ENCODE measurements at places on chromosomes 2 and 18. TPM values are rescaled to one million over a fixed set of nuclear protein-coding genes. Genes with fewer than 3 reads are reported as not detected.
A peak's percentile ranks its signal among the peaks of the same experiment; 100 is the strongest.

DNA sequence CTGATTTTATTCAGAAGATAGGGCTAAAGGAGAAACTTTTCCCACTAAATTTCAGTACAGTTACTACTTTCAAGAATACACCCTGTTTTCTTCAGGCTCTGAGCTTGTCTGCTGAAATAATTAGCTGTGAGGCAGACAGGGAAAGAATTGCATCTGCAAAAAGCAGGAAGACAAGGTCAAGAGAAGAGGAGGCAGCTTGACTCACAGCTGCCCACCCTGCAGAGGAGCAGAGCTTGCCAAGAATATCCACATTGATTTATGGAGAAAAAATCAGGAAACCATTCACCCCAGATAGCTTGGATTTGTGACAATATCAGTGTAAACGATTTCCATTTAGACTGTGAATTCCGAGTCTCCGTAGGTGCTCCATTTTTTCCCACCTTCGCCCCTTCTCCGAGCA is 49.0 kb downstream of the ACTR2 start:
- H3K27ac ChIP-seq, result no peak overlapping the region
- H3K4me1 ChIP-seq, result no peaks in the 10 kb centered on the region
- no peak overlapping the region for H3K4me3 ChIP-seq

DNA sequence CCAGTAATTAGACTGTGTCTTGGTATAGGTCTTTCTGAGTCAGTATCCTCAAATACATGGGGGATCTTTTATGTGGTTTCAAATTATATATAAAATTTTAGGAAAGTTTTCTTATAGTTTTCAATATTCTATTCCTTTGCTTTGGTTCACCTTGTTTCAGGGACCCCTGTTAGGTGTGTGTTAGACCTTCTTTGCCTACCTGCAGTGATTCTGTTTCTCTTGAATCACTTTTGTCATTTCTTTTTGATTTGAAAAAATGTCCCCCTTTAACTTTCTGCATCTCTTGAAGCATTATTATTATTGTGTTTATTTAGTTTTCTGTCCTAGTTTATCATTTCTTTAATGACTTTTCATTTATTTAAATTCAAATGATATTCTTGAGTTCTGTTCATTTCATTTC is 98.7 kb downstream of the FHOD3 start:
- H3K27me3 ChIP-seq, result no peaks in the 10 kb centered on the region
- peaks cover 9% of the 10 kb centered on the region for H3K36me3 ChIP-seq
- H3K27ac ChIP-seq, result no peak overlapping the region
- H3K4me1 ChIP-seq, result no peaks in the 10 kb centered on the region

GRCh38 chr18:9711361-9712129 is 3.4 kb downstream of the RAB31 start:
- H3K27ac ChIP-seq, result no peak overlapping the region
- H3K36me3 ChIP-seq, result no peaks in the 10 kb centered on the region
- H3K4me3 ChIP-seq, result no peak overlapping the region
- DNase-seq, result no peak
- peaks cover 11% of the 10 kb centered on the region for H3K27me3 ChIP-seq
- H3K4me1 ChIP-seq, result peaks cover 6% of the 10 kb centered on the region

DNA sequence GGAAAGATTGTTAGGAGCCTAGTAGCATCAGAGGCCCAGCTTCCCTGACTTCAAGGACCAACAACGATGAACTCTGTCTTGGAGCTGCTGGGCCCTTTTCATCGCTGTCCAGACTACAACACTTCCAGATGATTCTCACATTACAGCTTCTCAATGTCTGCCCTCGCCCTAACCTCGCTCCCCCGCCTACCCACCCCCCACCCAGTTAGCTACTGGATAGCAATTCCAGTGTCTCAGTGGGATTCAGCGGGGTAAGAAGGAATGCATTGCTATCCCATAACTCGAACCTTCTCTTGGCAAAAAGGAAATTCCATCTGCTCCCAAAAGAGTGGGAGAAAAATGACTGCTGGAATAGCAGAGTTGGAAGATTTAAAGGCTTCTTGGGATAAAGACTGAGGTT is 65.0 kb downstream of the RPL37A start:
- no peak overlapping the region for H3K27ac ChIP-seq
- no peak overlapping the region for H3K4me3 ChIP-seq
- peaks cover 5% of the 10 kb centered on the region for H3K36me3 ChIP-seq
- H3K4me1 ChIP-seq, result peaks cover 16% of the 10 kb centered on the region

- no peak overlapping the region for H3K4me3 ChIP-seq
- no peaks in the 10 kb centered on the region for H3K27me3 ChIP-seq
- H3K4me1 ChIP-seq, result no peaks in the 10 kb centered on the region
These were observed 779.2 kb downstream of the CNTNAP5 start for GRCh38 chr2:124804014-124804940.

DNA sequence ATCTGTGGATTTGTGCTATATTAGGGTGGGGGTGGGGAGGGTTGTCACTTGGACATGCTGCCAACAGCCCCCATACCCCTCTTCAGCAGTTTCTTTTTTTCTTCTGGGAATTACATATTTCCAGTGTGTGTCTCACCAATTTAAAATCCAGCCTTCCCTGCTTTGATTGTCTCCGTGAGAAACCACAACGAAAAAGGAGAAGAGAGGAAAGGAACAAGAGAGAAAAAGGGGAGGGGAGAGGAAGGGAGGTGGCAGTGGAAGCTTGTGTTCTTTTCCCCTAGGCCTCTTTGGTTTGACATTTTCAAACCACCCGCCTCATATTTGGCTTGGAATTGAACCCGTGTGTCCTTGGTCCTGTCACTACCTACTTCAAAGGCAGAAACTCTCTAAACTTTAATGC is 860 bp downstream of the CTNNA2 start:
- H3K27me3 ChIP-seq, result no peaks in the 10 kb centered on the region
- H3K4me3 ChIP-seq, result peak overlapping the region; percentile 70
- no peak overlapping the region for H3K27ac ChIP-seq
- H3K4me1 ChIP-seq, result peaks cover 2% of the 10 kb centered on the region

- H3K4me3 ChIP-seq, result no peak overlapping the region
- no peak overlapping the region for H3K27ac ChIP-seq
- peaks cover 4% of the 10 kb centered on the region for H3K36me3 ChIP-seq
- H3K4me1 ChIP-seq, result no peaks in the 10 kb centered on the region
- H3K27me3 ChIP-seq, result no peaks in the 10 kb centered on the region
- DNase-seq, result no peak
These were observed 137.6 kb downstream of the ATL2 start for GRCh38 chr2:38239452-38239851.

DNA sequence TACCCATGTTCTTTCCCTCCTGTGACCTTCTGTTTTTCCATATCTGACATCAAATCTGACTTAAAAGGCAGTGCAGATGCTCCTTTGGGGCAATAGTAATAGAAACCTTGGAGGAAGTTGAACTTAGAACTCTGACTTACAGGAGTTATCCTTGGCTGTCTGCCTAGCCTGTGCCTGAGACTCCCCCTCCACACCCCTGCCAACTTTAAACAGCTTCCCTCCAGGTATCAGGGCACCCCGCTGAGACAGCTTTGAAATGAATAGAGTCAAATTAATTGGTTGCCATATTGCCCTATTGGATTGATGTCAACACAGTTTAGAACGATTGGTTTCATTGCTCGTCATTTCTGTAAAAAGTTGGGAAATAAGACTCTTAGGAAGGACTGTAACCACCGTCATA is 322.0 kb downstream of the PRKCE start:
- H3K4me3 ChIP-seq, result no peak overlapping the region
- no peak overlapping the region for H3K27ac ChIP-seq
- no peaks in the 10 kb centered on the region for H3K36me3 ChIP-seq
- H3K27me3 ChIP-seq, result no peaks in the 10 kb centered on the region
- no peak for DNase-seq
- H3K4me1 ChIP-seq, result no peaks in the 10 kb centered on the region

GRCh38 chr2:73972846-73973245 is 11.9 kb upstream of the TET3 start:
- DNase-seq, result no peak
- H3K27ac ChIP-seq, result no peak overlapping the region
- H3K4me3 ChIP-seq, result no peak overlapping the region
- no peaks in the 10 kb centered on the region for H3K27me3 ChIP-seq

GRCh38 chr18:650428-650858 is 7.0 kb upstream of the TYMS start:
- no peak overlapping the region for H3K4me3 ChIP-seq
- H3K4me1 ChIP-seq, result no peaks in the 10 kb centered on the region
- H3K27me3 ChIP-seq, result no peaks in the 10 kb centered on the region
- no peak for DNase-seq

GRCh38 chr2:237074211-237074993 is 11.3 kb upstream of the COPS8 start:
- no peak overlapping the region for H3K4me3 ChIP-seq
- DNase-seq, result no peak
- no peaks in the 10 kb centered on the region for H3K36me3 ChIP-seq

DNA sequence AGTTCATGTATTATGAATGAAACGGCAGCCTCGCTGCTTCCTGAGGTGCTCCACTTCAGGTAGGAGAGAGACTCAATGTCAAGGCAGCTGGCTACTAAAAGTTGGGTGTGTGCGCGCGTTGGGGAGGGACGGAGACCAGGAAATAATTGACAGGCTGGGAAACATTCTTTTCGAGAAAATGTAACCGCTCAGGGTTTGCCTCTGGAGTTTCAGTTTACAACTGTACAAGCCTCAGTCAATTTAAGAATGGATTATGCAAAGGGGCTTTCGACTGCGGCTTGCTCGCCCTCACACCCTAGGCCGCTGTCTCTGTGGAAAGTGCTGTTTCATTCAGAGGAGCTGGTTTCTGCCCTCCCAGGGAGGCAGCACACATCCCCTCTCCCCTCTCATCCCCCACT is 4.4 kb upstream of the SPRED2 start:
- H3K27ac ChIP-seq, result no peak overlapping the region
- DNase-seq, result no peak
- H3K36me3 ChIP-seq, result no peaks in the 10 kb centered on the region
- peak overlapping the region; percentile 95 for H3K4me3 ChIP-seq
- H3K4me1 ChIP-seq, result peaks cover 7% of the 10 kb centered on the region

GRCh38 chr18:8706791-8707555 is 1.6 kb downstream of the MTCL1 start:
- peaks cover 9% of the 10 kb centered on the region for H3K36me3 ChIP-seq
- no peak overlapping the region for H3K27ac ChIP-seq
- H3K4me3 ChIP-seq, result peak overlapping the region; percentile 92
- H3K27me3 ChIP-seq, result no peaks in the 10 kb centered on the region
- DNase-seq, result peak; percentile 77

RNF152 gene
- total RNA-seq, result 2.3 TPM

HRH4 gene
- not detected for total RNA-seq

KIAA2012 gene
- not detected for total RNA-seq

SLC4A3 gene
- total RNA-seq, result 11.1 TPM

NEU4 gene
- total RNA-seq, result 0.42 TPM

DCDC2C gene
- not detected for total RNA-seq
